Fibroblast of lung (primary cell): ENCODE measurements at places on chromosomes 5 and 9. TPM values are rescaled to one million over a fixed set of nuclear protein-coding genes. Genes with fewer than 3 reads are reported as not detected.

The CCDC180 gene
- total RNA-seq, result 1.8 and 2.5 TPM in 2 replicates

The PCDH1 gene
- 0.66 and 2.3 TPM in 2 replicates for total RNA-seq

The MEIKIN gene
- under 0.01 TPM in 1 of 2 replicates, not detected in the other for total RNA-seq

The LCN2 gene
- not detected in 2 replicates for total RNA-seq

The FBLL1 gene
- 0.66 and 3.9 TPM in 2 replicates for total RNA-seq

The SLC34A3 gene
- not detected in 2 replicates for total RNA-seq

The SLC25A2 gene
- 0.66 TPM in 1 of 2 replicates, not detected in the other for total RNA-seq

The MAML1 gene
- 5.1 and 6.4 TPM in 2 replicates for total RNA-seq

- DNase-seq, result no peak
These were observed 77.6 kb upstream of the NR4A3 start for GRCh38 chr9:99744132-99744531.

DNA sequence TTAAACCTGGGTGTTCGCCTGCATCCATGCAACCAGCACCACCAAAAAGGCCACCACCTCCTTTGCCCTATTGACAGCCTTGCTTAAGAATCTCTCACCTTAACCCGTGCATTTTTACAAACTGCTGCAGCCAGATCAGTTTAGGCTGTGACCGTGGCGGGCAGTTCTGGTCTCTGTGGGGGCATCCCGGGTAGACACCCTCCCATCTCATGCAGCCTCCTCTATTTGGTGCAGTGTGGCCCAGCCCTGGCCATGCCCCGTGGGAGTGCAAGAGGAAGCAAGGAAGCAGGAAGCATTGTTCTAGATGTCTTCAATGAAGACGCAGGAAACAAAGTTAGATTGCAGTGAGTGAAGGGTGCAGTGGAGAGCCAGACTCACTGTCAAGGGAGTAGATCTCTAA, 108.8 kb upstream of the MVB12B start:
- no peak for DNase-seq

DNA sequence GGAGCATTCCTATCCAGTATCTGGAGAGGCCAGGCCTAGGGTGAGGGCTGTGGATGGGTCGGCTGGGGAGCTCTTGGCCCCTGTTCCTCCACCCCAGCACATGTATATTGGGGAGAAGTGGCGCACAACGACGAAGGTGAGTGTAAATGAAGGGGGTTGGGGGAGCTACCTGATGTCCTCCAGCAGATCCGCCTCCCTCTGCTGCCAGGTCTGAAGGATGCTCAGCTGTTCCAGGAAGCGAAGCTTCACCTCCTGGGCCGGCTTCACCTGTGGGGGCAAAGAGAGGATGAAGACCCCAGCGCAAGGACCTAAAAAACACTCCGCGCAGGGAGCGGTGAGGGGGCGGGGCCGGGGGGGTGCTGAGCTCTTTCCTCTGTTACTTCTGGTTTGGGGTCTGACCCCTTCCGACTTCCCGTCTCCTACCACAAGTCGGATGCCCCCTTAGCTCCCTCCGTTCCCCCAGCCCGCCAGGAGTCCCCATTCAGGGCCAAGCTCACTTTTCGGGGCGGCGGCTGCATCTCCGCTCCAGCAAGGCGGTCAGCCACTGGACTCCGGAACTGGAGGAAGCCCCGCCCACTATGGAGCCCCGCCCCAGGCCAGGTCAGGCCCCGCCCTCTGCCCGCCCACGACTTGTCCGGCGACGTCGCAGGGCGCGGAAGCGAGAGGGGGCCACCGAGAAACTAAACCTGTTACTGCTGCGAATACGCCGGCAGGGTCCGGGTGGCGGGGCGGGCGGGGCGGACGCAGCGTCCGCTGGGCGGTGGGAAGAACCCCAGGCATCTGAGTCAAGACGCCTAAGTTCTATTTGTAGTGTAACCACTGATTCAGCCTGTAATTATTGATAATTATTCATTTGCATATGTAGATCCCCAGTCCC, at the start of gene FCHSD1:
TSS of gene FCHSD1 (minus strand) at position 568 of the 877 bp plus-strand sequence. CDS start at position 518, 50 bp downstream.
- DNase-seq, result peak; percentile 76

- no peak for DNase-seq
These were observed 14.4 kb upstream of the SLC22A4 start for GRCh38 chr5:132279801-132280200.

GRCh38 chr9:95015569-95015968, 289.1 kb downstream of the AOPEP start:
- DNase-seq, result no peak

DNA sequence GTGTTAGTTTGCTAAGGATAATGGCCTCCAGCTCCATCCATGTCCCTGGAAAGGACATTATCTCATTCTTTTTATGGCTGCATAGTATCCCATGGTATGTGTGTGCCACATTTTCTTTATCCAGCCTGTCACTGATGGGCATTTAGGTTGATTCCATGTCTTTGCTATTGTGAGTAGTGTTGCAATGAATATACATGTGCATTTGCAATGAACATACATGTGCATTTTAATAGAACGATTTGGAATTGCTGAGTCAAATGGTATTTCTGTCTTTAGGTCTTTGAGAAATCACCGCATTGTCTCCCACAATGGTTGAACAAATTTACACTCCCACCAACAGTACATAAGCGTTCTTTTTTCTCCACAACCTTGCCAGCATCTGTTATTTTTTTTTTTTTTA, 37.7 kb downstream of the DRD1 start:
- DNase-seq, result no peak
